ENCODE measurements at places on chromosomes 2 and 18.

DNA sequence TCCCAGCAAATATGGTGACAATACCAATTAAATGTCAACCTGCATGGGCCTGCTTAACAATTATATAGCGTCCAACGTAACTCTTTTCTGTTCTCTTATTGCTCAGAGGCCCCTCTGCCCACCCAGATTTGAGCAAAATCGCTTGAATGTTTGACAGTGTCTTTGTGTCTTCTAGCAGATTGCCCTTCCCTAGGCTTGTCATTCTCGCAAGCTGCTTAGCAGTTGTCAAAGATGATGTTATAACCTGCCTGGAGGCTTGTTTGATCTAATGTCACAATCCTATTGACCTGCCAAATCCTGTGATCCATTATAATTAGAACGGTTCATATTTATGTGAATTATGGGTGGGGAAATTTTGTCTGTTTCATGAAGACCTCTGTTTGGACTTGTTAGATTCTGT lies 108.8 kb downstream of the FARSB start:
- no peak for DNase-seq

DNA sequence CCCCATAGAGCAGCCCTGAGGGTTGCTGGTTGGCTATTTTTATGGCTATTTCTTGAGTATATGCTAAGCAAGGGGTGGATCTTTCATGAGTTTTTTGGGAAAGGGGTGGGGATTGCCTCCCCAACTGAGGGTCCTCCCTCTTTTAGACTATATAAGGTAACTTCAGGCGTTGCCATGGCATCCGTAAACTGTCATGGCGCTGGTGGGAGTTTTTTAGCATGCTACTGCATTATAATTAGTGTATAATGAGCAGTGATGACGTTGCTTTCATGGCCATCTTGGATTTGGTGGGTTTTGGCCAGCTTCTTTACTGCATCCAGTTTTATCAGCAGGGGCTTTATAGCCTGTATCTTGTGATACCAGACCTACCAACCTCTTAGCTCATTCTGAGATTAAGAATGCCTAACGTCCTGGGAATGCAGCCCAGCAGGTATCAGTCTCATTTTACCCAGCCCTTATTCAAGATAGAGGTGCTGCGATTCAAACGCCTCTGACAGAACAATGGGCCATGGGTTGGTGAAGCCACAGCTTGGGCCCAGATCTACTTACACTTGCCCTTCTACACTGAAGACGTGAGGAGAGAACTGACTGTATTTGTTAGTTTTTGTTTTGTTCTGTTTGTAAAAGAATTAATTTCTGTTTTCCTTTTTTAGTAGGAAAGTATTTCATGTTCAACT lies 53.8 kb upstream of the TMEM163 start:
- no peak for DNase-seq

GRCh38 chr2:224101820-224102630 lies 62.9 kb upstream of the SERPINE2 start:
- no peak for DNase-seq

DNA sequence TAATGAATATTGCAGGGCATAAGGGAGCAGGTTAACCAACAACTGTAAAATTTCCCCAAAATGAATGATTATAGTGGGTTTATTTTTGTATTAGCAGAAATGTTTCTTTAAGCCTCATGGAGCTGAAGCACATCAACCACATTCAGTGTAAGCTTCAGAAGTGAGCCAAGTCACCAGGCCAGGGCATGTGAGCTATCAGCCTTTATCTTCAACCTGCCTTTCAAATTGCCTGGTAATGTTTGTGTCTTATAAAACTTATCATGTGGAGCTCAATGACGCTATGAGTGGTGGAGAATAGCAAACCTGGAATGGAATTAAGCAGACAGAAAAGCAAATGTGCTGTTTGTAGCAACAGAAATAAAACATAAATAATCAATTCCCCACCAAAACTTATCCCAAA lies 1068.4 kb downstream of the LRP1B start:
- no peak for DNase-seq

DNA sequence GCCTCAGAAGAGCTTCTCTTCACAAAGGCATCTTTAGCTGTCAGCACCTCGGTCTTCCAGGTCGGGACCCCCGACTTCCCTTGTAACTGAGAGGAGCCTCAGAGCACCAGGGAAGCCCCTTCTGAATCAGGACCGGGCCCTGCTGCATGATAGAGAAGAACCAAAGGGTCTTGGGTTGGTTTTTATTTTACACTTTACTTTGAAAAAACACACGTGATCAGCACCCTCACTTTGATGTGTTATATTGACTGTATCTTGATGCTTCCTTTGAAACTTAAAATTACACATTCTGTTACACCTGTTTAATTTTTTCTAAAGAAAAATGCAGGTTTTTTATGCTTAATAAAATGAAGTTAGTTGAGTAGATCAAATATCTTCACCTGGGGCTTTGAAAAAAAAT lies 202.3 kb downstream of the FAM210A start:
- no peak for DNase-seq

- DNase-seq, result no peak
Observed at GRCh38 chr2:31434911-31435310, 20.4 kb upstream of the XDH start.

DNA sequence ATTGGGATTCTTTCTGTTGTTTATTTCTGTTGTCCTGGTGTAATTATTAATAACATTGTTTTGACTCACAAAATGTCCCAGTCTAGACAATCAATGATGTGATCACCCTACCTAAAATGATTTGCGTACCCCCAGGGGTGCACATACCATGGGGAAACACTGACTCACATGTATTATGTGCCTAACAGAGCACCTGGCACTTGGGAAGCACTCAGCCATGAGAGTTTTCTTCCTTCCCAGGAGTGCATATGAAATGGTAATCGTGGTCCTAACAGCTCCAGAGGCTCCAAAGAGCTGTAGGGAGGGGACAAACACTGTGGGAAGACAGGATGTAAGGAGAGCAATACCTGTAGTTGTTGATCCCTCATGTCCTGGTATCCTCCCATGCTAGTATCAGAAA lies 187.8 kb upstream of the ERBB4 start:
- DNase-seq, result no peak

DNA sequence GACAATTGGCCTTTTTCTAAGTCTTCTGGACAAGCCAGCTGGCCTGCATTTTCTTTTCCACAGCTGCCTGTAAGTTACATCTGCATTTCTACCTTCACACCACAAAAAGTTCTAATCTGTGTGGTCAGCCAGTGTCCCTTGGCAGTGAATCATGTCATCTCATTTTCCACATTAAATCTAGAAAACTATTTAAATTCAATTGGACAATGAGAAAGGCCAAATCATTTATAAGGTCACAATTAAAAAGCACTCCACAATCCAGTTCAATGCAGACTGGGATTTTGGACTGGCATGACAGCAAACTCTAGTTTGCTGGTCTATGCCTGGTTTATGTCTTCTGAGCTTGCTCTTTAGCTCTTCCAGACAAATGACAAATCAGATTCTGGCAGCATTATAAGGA lies 494.2 kb upstream of the SPHKAP start:
- no peak for DNase-seq

DNA sequence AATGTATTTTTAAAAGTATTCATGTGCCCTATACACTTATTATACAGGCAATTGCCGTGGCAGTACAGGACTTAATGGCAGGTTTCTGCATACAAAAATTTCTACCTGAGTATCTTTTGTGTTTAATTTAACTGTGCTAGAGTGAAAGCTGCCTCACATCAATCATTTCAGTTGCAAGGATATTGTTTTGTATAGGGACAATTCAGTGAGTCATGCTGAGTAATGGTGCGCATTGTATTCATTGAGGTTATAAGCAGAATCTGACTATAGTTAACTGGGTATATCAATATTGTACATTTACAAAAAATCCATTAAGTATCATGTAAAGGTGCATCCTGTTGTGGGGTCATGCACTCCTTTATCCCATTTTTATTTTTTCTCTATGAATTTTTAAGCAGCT lies 121.5 kb downstream of the GCA start:
- DNase-seq, result no peak

All from activated CD4-positive, alpha-beta T cell treated with anti-CD3 and anti-CD28 coated beads, Interleukin-2, amount 50 U/mL, for 1 hour (primary cell).